Progenitor cell of endocrine pancreas (in vitro differentiated cells): ENCODE measurements at places on chromosomes 13 and 19. TPM values are rescaled to one million over a fixed set of nuclear protein-coding genes. Genes with fewer than 3 reads are reported as not detected.

- DNase-seq = peak; percentile 37
Measured at GRCh38 chr13:80341756-80342370, 937 bp upstream of the SPRY2 start.

GRCh38 chr13:75341028-75341427, 140.9 kb downstream of the TBC1D4 start:
- no peak for DNase-seq

DNA sequence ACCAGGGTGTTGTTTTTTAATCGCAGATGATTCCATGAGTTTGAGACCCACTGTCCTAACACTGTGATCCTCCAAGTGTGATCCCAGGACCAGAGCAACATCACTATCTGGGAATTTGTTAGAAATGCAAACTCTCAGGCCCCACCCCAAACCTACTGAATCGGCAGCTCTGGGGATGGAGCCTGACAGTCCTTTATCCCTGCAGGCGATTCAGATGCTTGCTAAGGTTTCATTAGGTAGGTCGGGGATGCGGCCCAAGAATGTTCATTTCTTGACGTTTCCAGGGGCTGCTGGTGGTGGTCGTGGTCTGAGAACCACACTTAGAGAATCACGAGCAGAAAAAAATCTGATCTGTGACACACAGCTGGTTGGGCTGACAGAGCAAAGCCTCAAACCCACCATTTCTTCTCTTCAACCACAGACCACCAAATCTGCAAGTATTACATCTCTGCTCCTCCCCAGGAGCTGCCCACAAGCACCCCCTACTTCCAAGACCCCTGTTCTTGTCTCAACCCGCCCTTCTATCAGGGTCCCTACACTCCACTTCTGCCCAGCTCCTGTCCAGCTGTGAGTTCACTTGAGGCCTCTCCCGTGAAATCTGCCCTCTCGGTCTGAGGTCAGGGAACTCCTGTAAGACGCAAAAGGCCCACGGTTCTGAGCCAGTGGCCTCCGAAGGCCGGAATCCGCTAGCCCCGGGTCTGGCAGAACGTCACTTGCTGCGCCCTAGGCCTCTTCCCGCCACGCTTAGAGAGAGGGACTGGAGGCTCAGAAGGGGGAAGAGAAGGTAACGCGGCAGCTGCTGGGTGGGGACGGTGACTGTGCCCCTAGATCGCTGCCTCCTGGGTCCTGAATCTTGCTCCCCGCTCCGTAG, 1.1 kb upstream of the FARP1 start:
- no peak for DNase-seq

- DNase-seq = no peak
Measured at GRCh38 chr19:5652261-5652660, 28.1 kb downstream of the MICOS13 start.

DNA sequence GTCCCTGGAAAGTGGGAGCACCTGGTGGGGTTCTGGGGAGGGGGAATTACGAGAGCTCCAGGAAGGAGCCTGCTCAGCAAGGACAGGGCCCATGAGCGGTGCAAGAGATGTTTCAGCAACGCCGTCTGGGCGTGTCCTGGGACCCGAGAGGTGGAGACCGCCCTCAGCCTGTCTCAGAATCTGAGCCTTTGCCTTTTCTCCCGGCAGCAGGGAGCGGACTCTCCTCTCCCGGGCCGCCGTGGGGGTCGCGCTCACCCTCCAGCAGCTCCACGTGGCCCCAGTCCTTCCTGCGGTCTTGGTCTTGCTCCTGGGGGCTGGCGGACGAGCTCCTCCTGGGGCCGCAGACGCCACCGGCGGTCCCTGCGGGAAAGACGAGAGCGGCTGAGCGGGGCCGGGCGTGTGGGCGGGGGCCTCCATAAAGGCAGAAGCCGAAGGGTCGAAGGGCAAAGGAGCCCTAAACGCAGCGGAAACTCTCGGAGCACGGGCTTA, 714 bp downstream of the POLRMT start:
- DNase-seq = no peak

DNA sequence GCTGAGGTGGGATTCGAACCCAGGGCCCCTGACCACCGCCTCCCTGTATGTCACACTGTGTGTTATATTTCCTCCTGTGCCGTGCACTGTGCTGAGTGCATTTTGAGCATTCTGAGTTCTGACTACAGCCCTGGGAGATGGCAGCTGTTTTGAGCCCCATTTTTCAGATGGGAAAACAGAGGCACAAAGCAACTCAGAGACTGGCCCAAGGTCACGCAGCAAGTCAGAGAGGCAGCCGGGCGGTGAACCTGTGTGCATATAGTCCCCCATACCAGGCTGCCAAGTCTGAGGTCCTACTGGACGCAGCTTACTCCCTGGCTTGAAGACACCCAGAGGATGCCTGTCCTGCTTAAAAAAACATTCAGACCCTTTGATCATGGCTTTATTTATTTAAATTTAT, 17.7 kb downstream of the MYH14 start:
- no peak for DNase-seq

GRCh38 chr13:27270594-27271520, at the start of gene RASL11A:
Gene RASL11A (plus strand): TSS chr13:27270830. CDS start chr13:27270945, 115 bp downstream.
- peak; percentile 77 for DNase-seq

DNA sequence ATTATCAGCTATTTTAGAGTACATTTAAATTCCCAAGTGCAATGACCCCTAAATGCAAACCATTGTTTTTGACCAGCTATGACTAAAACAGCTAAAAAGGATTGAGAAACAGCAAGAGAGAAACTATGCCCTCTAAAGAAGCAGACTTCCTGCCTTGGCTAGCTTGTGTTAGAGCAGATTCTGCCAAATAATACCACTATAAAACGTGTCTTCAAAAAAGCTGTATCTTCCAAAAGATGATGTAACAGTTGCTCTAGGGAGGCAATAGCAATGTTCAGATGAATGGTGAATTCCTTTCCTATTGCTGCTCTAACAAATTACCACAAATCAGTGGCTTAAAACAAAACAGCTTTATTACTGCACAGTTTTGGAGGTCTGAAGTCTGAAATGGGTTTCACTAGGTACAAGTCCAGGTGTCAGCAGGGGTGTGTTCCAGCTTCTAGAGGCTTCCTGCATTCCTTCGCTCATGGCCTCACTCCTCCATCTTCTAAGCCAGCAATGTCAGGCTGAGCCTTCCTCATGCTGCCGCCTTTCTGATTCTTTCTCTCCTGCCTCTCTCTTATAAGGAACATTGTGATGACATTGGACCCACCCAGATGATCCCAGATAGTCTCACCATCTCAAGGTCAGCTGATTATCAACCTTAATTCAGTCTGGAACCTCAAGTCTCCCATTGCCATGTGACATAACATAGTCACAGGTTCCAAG, 84.5 kb downstream of the LRRC63 start:
- DNase-seq = no peak

DNA sequence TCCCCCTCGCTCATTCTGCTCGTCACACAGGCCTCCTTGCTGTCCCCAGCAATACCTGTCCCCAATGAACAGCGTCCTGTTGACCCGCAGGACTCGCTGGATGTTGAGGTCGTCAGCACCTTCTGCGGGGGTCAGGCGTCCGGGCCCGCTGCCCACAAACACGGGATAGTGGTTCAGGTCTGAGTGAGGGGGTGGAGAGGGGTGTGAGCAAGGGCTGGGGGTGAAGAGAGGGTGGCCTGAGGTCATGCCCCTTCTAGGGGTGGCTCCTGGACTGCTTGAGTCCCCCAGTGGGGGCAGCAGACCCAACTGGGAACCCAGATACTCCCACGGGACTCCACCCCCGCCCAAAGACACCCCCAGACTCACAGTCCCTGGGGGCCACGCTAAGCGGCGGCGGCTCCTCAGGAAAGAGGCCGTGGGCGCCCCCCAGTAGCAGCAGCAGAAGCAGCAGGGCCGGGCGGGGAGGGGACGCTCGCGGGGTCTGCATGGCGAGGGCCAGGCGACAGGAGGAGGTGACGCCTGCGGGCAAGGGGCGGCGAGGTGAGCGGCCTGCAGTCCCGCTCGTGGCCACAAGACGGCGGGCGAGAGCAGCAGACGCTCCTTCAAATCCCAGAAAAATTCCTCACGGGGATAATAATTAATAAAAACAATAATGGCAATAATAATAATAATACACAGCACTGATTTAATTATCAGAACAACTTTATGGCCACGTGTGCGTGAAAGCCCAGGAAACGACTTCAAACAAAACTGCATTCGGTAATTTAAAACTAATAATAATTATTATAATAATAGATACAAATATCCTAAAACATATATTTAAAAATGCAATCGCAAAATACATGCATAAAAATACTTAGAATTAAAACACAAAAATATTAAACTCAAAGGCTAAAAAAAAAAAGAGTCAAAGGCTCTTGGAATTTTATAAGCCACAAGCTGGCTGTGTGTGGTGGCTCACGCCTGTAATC, 1.2 kb downstream of the SEMA6B start:
- DNase-seq = peak; percentile 60

DNA sequence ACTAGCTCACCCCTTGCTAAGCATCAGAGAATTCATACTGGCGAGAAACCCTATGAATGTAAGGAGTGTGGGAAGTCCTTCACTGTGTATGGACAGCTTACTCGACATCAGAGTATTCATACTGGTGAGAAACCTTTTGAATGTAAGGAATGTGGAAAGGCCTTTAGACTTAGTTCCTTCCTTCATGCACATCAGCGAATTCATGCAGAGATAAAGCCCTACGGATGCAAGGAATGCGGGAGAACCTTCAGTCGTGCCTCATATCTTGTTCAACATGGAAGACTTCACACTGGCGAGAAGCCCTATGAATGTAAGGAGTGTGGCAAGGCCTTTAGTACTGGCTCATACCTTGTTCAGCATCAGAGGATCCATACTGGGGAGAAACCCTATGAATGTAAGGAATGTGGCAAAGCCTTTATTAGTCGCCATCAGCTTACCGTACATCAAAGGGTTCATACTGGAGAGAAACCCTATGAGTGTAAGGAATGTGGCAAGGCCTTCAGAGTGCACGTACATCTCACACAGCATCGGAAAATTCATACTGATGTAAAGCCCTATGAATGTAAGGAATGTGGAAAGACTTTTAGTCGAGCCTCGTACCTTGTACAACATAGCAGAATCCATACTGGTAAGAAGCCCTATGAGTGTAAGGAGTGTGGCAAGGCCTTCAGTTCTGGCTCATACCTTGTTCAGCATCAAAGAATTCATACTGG, 17.3 kb downstream of the ZNF30 start:
- no peak for DNase-seq

GRCh38 chr13:100129605-100130004, 40.7 kb downstream of the PCCA start:
- no peak for DNase-seq

DNA sequence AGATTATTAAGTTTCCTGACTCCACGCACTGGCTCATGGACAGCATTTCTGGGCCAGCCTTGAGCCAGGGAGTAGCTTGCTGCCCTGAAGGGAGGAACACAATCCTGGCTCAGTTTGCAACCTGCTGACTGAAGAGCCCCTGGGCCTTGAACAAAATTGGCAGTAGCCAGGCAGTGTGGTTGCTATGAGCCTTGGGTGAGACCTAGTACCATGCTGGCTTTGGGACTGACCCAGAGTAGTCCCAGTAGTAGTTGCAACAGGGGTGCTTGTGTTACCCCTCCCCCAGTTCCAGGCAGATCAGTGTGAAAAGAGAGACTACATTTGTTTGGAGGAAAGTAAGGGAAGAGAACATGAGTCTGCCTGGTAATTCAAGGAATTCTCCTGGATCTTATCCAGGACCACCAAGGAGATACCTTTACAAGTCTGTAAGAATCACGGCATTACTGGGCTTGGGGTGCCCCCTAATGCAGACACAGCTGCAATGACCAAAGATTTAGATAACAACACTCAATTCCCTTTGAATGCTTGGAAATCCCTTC, 22.0 kb downstream of the ITGBL1 start:
- DNase-seq = no peak

DNA sequence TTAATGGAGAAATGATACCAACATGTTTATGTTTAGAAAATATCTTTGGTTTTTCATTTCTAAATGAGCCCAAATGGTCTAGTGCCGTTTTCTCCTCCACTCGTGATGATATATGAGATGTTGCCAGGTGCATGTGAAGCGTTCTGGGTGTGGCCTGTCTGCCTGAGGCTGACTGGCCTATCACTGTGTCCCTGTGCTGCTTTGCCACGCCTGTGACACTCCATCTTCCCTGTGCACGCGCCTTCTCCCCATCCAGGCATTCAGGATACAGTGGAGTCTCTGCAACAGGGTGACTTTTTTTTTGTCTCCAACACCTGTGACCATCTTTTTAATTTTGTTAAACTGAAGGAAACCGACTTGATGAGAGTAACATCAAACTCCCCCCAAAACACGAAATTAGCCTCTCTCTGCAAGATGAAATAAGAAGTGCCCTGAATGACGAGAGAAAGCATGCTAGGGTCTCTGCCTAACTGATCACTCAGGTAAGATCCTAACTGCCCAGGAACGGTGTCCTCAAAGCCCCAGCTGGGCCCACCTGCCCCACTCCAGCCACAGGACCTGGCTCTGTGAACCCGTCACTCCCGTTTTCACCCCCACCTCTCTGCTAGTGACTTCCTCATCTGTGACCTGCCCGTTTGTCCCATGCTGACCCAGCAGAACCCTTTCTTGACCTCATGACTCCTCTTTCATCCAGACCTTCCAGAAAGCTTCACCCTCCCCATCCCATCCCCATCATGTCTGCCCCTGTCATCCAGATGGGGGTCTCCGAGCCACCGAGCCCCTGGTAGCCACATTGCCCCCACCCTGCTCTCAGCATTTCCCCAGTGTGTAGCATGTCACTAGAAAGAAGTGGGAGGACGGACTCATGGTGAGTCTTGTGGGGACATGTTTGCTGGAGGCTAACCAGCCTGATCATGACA, 33.2 kb upstream of the TFDP1 start:
- DNase-seq = no peak

DNA sequence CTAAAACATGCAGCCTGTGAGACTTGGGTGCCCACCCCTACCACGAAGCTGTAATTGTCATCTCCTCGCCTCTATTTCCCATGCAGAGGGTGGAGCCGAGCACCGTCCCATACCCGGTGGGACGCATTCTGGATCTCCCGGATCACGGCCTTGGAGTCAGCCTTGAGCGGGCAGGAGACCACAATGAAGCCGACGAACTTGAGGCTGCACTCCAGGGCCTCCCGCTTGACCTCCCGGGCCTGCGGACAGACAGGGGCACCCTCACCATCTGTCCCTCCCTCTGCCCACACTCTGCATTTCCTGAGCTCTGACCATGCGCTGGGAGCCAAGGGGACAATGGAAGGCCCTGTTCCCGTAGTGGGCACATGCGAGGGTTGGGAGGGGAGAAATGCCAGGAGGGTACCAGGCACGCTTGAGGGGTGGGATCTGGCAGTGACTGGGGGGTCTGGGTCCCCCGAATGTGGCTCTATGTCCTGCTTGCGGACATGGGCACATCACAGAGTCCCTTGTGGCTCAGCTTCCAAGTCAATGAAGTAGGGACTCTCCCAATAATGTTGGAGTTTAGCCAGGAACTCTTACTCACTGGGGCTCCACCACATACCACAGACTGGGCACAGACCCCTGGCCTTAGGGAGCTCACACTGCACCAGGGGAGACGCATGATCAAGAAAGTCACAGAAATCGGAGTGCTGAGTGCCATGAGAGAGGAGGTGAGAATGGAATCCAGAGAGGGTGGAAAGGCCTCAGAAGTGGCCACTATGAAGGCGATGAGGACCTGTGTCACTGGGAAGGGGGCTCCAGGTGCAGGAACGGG, 9.2 kb upstream of the GMIP start:
- no peak for DNase-seq

The C1QTNF9B gene
- not detected in 2 replicates for total RNA-seq

The CRB3 gene
- total RNA-seq = 63.0 and 71.2 TPM in 2 replicates

The TPTE2 gene
- total RNA-seq = not detected in 2 replicates

The SLC1A6 gene
- total RNA-seq = 0.47 and 0.62 TPM in 2 replicates

The ZNF616 gene
- total RNA-seq = 24.0 and 28.5 TPM in 2 replicates

The NOSIP gene
- 75.0 and 82.1 TPM in 2 replicates for total RNA-seq
